ENCODE measurements at places on chromosomes 7 and 10.
A peak's percentile ranks its signal among the peaks of the same experiment; 100 is the strongest.

DNA sequence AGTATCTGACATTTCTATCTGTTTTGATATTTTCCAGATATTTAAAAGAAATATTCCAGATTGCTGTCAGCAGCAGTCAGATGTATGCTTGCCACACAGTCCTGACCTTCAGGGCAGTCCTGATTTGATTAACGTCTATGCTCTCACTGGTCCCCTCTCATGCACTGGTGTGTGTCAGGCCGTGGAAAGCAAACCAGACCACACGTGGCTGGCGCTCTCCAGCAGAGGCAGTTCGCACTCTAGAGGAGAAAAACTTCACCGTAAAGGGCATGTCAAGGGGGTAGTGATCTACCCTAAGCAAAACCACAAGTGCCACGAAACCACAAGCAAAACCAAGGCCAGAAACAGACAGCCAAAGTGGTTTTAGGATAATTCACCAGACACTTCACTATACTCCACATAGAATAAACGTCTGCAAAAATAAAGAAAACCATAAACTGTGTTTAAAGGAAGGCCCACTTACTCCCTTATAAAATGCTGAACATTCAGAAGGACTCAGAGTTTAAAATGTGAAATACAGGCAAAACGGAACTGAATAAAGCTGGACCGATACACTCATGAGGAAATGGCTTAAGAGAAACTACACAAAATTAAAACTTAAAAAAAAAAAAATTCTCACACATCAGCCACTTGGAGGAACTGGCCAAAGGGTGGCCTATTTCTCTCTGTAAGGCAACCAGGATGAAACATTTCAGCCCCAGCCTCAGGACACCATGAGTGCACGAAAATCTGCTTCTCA lies 26.4 kb downstream of the PARP12 start:
- DNase-seq, result no peak

DNA sequence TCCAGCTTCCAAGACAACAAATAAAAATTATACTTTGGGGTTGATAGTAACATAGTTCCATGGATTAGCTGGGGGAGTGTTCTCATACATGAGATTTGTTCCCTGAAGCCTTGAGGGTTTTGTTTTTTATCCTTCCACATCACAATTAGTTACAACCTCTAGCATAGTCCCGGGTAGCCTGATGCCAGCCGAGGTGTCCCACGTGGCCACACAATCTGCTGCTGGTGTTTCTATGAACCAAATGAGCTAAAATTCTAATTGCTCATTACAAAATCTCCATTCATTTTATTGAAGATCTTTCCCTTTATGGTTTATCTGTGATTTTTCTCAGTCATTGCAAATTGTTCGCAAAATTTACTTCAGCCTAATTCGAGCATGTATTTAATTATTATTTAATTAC lies 84.7 kb downstream of the CACNA2D1 start:
- no peak for DNase-seq

DNA sequence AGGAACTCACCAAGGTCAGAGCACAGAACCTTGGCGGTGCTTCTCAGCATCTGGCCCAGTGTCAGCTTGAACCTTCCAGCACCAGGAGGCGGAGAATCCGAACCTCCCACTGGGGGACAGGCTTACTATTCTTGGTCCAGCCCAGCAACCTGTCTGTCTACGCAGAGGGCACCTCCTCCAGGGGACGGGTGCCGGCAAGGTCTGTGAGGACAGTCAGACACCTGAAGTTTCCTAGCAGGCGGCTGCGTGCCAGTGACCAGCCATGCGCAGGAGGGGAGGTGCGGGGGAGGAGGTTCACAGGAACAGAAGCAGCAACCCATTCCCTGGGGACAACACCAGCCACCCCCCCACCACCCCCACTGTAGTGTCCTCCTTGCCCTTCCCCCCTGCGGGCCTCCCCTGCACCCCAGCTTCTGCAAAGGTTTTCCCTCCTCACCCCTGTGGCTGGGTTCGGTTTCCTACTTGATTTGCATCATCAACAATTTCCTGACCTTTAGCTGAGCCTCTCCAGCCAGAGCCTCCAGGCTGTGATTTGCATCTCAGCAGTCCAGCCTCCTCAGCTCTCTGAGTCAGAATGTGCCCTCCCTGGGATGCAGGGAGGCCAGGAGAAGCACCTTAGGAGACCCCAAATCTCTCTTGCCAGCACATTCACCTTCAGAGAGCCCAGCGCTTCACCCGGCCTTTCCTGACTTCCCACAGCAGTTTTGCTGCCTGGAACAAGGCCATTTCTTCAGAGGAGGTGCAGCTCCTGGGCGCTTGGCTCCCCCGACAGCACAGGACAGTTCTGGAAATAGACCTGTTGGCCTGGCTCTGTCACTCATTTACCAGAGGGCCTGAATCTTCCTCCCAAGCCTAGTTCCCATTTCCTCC lies 107.5 kb upstream of the NPS start:
- DNase-seq, result no peak

GRCh38 chr7:17176371-17177032 lies 122.0 kb upstream of the AHR start:
- no peak for DNase-seq

DNA sequence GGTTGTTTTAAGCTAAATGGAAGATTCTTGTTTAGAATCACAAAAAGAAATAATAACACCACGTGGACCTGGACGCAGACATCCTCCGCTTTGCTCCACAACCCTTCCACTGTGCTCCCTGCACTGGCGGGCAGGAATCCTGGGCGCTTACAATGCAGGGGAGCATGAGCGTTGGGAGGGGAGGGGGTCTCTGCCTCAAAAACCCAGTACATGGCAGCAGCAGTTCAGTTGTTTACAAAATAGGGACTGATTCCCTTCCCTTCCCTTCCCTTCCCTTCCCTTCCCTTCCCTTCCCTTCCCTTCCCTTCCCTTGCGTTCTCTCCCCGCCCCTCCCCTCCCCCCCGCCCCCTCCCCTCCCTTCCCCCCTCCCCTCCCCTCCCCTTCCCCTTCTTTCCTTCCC lies 169.6 kb upstream of the ITGB1 start:
- DNase-seq, result no peak

DNA sequence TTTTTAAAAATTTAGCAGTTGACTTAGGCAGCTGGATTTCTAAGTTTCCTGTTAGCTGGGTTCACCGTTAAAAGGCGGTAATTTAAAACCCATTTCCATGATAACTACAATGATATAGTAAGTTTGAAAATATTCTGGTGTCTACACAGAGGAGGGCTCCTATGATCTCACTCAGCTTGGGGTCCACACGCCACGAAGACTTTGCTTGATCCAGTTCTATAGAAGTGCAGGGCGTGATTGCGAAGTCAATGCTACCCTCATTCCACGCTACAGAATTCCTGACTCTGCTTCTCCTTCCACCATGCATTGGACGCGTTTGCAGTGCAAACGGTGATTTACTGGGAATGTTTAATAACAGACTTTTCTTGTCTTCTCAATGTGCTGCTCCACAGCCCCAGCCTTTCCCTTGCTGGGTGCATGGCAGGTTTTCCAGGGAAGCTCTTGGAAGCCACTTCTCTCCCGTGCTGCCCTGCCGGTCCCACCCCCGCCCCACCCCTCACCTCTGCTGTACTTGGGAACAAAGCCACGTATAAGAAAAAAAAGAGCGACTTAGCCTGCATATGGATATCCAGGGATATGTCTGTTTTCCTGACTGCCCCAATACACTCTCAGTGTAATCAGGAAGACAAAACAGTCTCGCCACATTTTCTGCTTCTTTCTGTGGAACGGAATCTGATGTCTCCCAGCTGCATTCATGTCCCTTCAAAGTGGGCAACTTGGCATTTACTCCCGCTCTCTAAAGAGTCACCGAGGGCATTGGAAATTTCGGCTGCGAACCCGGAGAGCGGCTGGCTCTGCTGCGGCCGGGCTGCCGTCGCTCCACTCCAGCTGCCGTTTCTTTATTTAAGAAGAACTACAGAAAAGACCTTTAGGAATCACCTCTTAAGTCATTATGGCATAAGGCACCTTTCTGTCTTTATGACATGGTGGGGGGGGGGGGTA lies 434.4 kb upstream of the MGMT start:
- no peak for DNase-seq

DNA sequence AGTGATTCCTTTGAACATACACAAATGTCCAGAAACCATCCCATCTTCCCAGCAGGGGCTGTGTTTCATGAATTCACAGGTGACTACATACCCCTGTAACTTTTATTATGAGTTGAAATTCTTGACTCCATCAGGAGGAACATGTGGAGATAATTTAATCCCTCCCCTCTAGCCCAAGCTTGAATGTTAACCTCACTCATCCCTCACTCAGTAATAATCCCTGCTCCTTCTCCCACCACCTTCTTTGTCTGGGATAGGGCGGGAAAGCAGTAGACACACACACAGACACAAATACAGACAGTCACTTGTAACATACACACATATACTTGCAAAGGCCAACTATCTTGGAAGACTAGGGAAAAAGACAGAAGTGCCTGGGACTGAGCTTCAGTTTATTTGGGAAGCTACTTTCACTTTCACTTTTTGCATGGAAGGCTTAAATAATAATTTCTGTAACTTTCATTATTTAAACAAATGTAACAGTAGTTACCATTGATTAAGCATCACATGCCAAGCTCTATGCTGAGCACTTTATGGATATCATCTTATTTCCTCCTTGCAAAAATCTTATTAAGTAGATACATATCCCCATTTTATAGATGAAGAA lies 7.3 kb downstream of the AASS start:
- no peak for DNase-seq

GRCh38 chr7:137578541-137578940 lies 235.0 kb upstream of the PTN start:
- no peak for DNase-seq

GRCh38 chr7:128962899-128963298 lies 25.2 kb downstream of the IRF5 start:
- no peak for DNase-seq

DNA sequence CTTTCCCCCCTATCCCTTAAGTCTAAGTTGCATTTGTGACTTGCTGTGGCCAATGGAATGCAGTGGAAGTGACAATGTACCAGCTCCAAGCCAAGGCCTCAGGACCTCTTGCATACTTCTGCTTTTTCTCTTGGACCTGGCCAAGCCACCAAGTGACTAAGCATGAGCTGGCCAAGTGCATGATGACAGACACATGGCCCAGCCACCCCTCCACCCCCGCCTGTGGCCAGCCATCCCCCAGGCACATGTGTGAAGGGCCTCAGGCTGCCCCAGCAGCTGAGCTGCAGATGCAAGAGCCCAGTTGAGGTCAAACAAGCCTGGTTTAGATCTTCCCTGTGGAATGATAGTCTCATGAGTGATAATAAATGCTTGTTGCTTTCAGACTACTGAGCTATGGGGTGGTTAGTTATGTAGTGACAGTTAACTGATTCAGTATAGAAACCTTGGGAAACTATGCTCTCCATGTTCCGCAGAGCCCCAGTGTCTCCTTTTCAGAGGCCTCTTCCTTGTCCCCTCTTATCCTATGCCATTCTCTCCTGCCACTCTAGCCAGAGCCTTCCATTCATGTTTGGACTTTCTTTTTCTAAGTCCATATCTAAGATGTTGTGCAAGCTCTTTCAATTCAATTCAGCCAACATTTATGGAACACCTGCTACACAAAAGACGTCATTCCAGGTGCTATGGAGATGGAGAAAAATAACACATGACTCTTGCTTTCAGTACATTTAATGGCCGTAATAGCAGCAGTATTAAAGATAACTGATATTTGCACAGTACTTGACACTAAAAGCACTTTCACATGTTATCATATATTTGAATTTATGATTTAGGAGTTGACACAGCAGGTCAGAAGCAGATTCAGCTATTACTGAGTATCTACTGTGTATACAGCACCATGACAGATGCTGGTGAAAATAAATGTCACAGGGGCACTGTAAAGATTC lies 55.5 kb upstream of the LOXL4 start:
- DNase-seq, result no peak

DNA sequence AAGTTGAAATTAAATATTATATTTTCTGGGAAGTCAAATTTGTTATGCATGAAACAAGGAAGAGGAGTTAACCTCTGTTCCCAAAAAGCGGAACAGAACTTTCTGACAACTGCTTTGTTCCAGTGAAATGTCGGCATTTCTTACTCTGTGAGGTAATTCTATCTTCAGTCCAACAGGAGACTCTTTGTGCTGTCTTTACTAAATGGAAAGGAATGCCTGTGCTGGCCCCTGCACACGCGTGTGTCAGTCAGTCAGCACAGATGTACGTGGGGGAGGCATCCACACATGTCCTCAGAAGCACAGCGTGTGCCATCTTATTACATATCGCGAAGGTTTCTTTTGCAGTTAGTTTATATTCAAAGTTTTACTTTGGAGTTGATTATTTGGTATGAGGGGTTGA lies 37.5 kb downstream of the NET1 start:
- DNase-seq, result no peak

- no peak for DNase-seq
Observed at GRCh38 chr7:102175423-102176170, 111.1 kb upstream of the SH2B2 start.

DNA sequence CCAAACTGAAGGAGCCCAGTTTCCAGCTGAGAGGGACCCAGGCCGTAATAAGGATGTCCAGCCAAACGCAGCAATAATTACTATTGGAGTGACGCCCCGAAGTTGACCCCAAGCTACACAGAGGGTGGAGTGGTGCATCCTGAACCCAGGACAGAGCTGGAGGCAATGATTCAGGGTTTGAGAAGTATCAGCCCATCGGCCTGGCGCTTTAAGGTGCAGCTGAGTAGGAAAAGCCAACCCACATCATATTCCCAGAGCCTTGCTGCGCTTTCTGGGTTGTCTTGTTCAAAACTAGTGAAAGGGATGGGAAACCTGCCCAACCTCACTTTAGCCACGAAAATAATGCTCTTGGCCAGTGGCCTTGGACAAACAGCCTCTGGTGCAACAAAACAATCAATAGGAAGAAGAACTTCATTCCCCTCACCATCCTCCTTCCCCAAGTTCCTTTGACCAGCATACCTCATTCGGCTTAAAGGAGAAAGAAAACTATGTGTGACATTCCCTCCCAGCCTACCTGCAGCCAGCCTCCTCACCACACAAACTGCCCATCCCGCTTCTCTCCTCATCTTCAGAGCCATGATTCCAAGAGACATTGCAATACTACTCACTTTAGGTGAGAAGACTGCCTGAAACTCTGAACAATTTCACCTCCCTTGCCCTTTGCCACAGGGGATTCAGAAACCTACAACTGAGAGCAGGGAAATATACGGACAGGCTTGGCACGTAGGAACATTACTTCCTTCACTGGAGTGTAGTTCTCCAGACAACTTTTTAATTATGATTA lies 217.2 kb upstream of the MKLN1 start:
- no peak for DNase-seq

GRCh38 chr10:14447094-14447839 lies 116.5 kb upstream of the FRMD4A start:
- DNase-seq, result no peak

- DNase-seq, result peak; percentile 62
Observed at GRCh38 chr7:142603870-142604448, 145.3 kb upstream of the PRSS1 start.

DNA sequence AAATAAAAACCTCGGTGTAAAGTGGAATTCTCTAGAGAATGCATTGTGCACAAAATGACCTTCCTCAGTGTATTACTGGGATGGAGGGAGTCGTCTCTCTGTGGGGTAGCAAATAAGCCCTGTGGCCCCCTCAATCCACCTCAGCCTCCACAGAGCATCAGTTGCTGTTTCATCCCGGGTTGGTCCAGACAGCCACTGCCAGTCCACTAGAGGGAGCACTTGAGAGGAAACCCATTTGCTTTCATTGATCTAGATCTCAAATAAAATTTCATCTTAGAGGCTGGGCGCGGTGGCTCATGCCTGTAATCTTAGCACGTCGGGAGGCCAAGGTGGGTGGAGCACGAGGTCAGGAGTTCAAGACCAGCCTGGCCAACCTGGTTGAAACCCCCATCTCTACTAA lies 1128.7 kb downstream of the CNTNAP2 start:
- peak; percentile 37 for DNase-seq

- no peak for DNase-seq
Observed at GRCh38 chr10:16583382-16583781, 61.7 kb upstream of the C1QL3 start.

Data from GM10248 (cell line).